ENCODE measurements at places on chromosomes 4 and X.
A peak's percentile ranks its signal among the peaks of the same experiment; 100 is the strongest.

- no peaks in the 10 kb centered on the region for H3K27me3 ChIP-seq
- H3K27ac ChIP-seq, result no peak overlapping the region
- H3K36me3 ChIP-seq, result no peaks in the 10 kb centered on the region
- no peak for DNase-seq
- no peak overlapping the region for H3K4me3 ChIP-seq
Observed at GRCh38 chr4:158302076-158302866, 92.0 kb downstream of the TMEM144 start.

- no peaks in the 10 kb centered on the region for H3K4me1 ChIP-seq
- no peak for DNase-seq
- peaks cover 53% of the 10 kb centered on the region for H3K27me3 ChIP-seq
- H3K36me3 ChIP-seq, result no peaks in the 10 kb centered on the region
Observed at GRCh38 chrX:15929194-15929593, 74.6 kb upstream of the AP1S2 start.

GRCh38 chr4:186451982-186452381 is 103.4 kb downstream of the MTNR1A start:
- no peak for DNase-seq
- no peak overlapping the region for H3K4me3 ChIP-seq
- H3K4me1 ChIP-seq, result no peaks in the 10 kb centered on the region
- H3K27me3 ChIP-seq, result no peaks in the 10 kb centered on the region

- H3K4me3 ChIP-seq, result no peak overlapping the region
- H3K36me3 ChIP-seq, result no peaks in the 10 kb centered on the region
- no peak for DNase-seq
- no peaks in the 10 kb centered on the region for H3K4me1 ChIP-seq
- no peak overlapping the region for H3K27ac ChIP-seq
Observed at GRCh38 chr4:73952352-73952751, 29.5 kb downstream of the PF4 start.

GRCh38 chr4:4480205-4480604 is 61.6 kb downstream of the STX18 start:
- H3K4me1 ChIP-seq, result peaks cover 31% of the 10 kb centered on the region
- no peak for DNase-seq
- H3K36me3 ChIP-seq, result no peaks in the 10 kb centered on the region
- H3K4me3 ChIP-seq, result no peak overlapping the region
- H3K27me3 ChIP-seq, result no peaks in the 10 kb centered on the region
- peak overlapping the region; percentile 61 for H3K27ac ChIP-seq

All from effector memory CD8-positive, alpha-beta T cell (primary cell).